Bone marrow (tissue), 2 donors: ENCODE measurements at places on chromosomes 12 and 14.

DNA sequence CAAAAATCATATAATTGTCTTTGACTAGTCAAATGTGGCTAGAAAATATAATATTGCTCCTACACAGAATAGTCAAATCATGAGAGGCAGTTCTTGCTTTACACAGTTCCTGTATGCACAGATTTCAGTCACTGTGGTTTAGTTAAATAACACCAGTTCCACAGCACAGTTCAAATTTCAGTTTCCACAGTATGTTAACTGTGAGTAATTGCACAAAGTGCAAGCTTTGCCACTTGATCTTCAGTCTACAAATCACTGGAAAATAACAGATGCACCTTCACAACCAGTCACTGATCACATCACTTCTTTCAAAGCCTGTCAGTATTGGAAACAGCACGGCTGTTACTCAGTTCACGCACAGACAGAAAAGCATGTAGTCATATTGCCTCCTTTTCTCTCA, 38.7 kb downstream of the KCNH5 start:
- no peak for DNase-seq

DNA sequence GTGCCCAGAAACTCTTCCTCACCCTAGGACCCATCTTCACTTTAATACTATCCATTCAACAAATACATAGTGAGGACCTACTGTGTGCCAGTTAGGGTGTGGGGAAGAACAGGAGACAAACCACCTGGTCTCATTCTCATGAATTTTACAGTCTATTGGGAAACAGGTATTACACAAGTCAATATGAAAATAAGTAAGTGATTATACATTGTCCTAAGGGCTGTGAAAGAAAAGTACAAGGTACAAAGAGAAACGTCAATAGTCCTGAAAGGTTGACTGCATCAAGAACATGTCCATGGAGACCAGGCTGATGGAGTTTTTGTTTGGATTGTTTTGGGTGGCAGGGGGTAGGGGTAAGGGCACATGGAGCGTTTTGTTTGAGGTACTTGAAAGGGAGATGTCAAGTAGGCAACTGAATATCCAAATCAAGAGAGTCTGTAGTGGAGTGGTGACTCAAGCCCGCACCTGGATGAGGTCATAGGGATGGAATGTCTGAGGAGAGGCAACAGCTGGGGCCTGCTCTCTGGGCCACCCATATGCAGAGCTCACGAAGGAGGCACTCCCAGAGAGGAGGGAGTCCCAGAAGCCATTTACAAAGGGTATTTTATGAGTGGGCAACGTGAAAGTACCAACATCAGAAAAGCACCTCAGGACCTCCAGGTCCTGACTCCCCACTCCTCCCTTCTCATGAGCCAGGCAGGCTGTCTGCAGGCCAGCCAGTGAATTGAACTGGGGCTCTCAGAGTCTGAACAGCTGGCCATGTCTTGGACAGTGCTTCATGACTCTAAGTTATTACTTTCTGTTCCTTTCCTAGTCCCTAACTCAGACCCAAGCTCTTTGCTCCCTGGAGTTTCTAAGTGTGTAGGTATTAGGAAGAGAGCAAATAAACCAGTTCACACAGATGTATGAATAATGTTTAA, 272.0 kb downstream of the ZFP36L1 start:
- no peak for DNase-seq

GRCh38 chr14:89419973-89420482, 3.0 kb upstream of the FOXN3 start:
- no peak for DNase-seq

GRCh38 chr12:2282318-2282717, 229.5 kb downstream of the CACNA1C start:
- DNase-seq = no peak

- no peak for DNase-seq
Observed at GRCh38 chr12:31650918-31651317, 8.6 kb upstream of the ETFBKMT start.

- no peak for DNase-seq
Observed at GRCh38 chr14:88831284-88831683, 6.8 kb downstream of the TTC8 start.
